CD4-positive, alpha-beta memory T cell (primary cell): ENCODE measurements at places on chromosomes 16 and 17. TPM values are rescaled to one million over a fixed set of nuclear protein-coding genes. Genes with fewer than 3 reads are reported as not detected.

DNA sequence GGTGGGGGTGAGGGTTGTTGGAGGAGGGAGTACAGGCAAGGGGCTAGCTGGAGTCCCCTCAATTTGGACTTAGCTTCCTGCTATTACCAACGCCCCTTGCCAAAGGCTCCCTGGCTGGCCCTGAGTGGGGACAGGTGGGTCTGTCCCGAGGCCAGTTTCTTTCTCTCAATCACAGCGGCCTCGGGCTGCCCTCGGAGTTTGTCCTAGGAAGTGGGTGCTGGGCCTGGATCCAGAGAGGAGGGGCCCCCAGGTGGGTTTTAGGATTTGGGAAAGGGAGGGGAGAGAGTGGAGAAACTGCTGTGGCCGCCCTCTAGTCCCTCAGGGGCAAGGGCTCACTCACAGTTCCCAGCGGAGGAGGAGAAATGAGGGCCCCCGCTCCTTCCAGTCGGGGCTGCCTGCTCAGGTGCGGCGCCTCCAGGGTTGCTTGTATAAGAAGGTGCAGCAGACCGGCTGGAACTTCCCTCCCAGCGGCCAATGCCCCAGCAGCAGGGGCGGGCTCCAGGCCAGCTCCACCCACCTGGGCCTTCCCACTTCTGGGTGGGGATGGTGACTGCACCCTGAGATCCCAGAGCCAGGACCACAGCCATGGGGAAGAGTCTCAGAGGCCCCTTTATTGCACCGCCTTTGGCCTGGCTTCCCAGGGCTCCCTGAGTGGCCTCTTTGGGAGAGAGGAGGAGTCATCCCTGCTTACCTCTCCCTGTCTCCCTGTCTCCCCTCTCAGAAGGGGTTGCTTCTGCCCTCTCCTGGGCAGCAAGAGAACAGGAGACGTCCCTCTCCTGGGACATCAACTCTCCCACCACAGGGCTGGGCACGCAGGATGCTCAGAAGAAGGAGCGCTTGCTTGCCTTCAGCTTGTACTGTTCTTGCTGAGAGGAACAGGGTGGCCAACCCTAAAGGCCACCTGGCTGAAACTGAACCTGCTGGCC lies 112.0 kb upstream of the SMURF2 start:
- peaks cover 10% of the 10 kb centered on the region for H3K4me1 ChIP-seq

Gene SEPTIN12
- not detected for total RNA-seq

GRCh38 chr17:20994779-20995149 lies 48.0 kb downstream of the USP22 start:
- H3K4me3 ChIP-seq = no peak overlapping the region
- no peak for DNase-seq
- no peak overlapping the region for H3K27ac ChIP-seq
- H3K36me3 ChIP-seq = peaks cover 3% of the 10 kb centered on the region

DNA sequence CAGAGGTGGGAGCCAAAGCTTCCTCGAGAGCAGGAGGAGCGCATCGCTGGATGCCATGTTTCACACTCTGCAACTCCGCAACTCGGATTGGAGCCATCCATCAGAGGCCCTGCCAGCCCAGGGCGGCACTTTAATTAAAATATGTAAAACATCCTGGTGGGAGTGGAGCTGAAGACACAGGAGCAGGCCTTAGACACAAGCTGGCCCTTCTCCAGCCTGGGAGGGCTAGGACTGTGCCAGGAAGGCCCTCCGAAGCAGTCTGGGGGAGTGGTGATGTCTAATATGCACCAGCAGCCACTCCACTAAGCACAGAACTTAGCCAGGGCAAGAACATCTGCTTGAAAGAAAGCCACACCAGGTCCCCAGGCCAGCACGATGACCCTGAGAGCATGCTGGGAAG lies 5.8 kb upstream of the CCDC182 start:
- H3K36me3 ChIP-seq = no peaks in the 10 kb centered on the region
- no peaks in the 10 kb centered on the region for H3K4me1 ChIP-seq
- no peak overlapping the region for H3K27ac ChIP-seq
- no peak for DNase-seq
- H3K27me3 ChIP-seq = no peaks in the 10 kb centered on the region
- no peak overlapping the region for H3K4me3 ChIP-seq

DNA sequence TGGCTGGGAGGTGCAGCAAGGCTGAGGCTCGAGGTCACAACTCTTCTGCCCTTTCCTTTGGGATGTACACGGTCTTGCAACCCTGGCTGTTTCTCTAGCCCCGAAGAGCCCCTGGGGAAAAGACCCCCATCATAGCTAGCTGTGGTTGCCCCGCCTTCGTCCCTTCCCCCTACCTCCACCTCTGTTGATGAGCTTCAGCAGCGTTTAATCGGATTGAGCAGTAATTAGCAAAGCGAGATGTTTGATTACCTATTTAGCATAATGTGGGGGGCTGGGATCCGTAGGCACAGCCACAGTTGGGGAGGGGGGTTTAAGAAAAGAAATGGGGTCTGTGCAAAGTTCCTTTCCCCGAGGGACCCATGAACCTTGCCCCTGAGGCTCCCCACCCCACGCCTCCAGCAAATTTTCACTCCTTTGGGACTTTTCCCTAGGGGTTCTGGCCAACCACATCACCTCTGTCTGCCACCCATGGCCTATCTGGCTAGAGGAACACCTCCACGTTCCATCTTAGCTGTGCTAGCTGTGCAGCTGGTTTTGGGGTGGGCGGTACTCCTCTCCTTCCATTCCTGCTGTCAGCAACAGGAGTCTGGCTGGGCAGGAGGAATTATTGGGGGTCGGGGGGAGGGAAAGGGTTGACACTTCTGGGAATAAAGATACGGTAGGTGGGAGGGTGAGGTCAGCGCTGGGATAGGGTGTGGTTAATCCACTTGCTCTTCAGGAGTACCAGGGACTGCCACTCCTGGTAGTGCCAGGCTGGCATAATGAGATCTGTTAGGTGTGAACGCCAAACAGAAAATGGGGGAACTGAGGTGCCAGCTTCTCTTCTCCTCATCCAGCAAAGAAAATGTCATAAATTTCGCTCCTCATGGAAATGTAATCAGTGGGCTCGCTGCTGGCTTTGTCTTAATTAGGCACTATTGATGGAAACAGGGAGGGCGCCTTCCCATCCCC lies 1.3 kb upstream of the DNAH2 start:
- H3K4me3 ChIP-seq = no peak overlapping the region
- no peaks in the 10 kb centered on the region for H3K36me3 ChIP-seq
- peaks cover 28% of the 10 kb centered on the region for H3K27me3 ChIP-seq
- DNase-seq = no peak

- DNase-seq = peak; percentile 64
- H3K27ac ChIP-seq = peak overlapping the region; percentile 12
- H3K36me3 ChIP-seq = no peaks in the 10 kb centered on the region
- H3K27me3 ChIP-seq = peaks cover 25% of the 10 kb centered on the region
- no peak overlapping the region for H3K4me3 ChIP-seq
Measured at GRCh38 chr16:2473999-2474876, 689 bp upstream of the TBC1D24 start.
